ENCODE measurements at places on chromosomes 3 and 15.

DNA sequence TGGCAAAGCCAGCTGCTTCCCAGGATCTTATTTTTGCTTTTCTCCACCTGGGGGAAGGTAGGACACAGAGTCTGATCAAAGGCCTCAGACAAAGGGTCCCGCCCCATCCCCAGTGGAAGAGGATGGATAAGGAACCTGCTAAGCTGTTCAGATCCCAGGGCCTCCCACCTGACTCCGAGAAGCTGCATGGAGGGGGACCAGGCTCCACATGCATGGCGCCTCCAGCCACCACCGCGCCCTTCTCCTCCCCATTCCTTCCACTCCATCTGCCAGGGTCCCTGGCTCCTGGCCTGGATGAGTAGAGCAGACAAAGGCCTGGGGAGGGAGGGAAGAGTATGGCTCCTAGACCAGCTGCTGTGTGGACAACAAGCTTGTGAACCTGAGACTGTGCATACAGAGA is 20.0 kb upstream of the CRABP1 start:
- no peak for DNase-seq

DNA sequence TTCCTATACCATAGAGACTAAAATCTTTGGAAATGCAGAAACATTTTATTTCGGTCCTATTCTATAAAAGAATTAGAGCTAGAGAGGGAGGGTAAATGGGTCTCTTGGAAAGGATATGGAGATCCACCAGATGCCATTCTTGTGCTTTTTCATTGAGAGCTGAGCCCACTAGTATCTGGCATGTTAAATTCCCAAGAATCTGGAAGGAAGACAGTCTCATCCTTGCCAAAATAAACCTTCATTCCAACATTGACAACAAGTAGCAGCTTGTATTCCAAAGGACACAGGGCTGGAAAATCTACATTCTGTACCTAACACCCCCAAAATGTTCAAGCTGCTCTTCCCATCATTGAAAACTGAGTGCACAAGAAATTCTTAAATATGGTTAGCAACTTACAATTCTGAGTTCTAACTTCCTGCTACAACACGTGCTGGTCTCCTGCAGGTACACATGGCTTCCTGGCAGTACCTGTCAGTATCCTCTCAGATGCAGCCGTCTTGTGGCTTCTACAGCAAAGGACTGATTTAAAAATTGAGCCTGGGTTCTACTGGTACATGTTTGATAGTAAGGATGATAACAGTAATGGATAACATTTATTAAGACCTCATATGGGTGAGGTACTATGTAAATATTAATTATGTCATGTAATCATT is 348.1 kb downstream of the SV2B start:
- DNase-seq = no peak

- no peak for DNase-seq
These were observed 219.1 kb downstream of the ZNF385D start for GRCh38 chr3:21531909-21532308.

- DNase-seq = no peak
These were observed 6.1 kb downstream of the ABTB1 start for GRCh38 chr3:127678611-127679533.

GRCh38 chr3:179955809-179956208 is 80.9 kb downstream of the PEX5L start:
- no peak for DNase-seq

GRCh38 chr3:181134873-181135272 is 145.3 kb upstream of the DNAJC19 start:
- no peak for DNase-seq

- no peak for DNase-seq
These were observed 108.5 kb downstream of the TNIK start for GRCh38 chr3:171351676-171352075.

Measured in C1 segment of cervical spinal cord (tissue), 14 donors.